ENCODE measurements at places on chromosomes 7 and 10. TPM values are rescaled to one million over a fixed set of nuclear protein-coding genes. Genes with fewer than 3 reads are reported as not detected.

Gene MRLN
- total RNA-seq: not detected

Gene OR9A2
- not detected for total RNA-seq

Gene MMP21
- not detected for total RNA-seq

Gene SPDYE11
- total RNA-seq: not detected

Gene BTBD16
- total RNA-seq: not detected

Gene ZNF727
- total RNA-seq: 4.6 TPM

Gene SFTPD
- 1.8 TPM for total RNA-seq

Gene CNPY1
- not detected for total RNA-seq

Gene TBX20
- not detected for total RNA-seq

Gene AKR1C2
- total RNA-seq: 9.9 TPM

Gene HTR7
- total RNA-seq: 0.33 TPM

Gene WDFY4
- 7.3 TPM for total RNA-seq

Gene SFRP5
- total RNA-seq: 37.9 TPM

Gene PNPLA8
- 48.7 TPM for total RNA-seq

Gene OR2A7
- not detected for total RNA-seq

Gene LIPN
- total RNA-seq: not detected

Gene SHLD2
- 17.0 TPM for total RNA-seq

Gene TUBAL3
- total RNA-seq: 0.66 TPM

Gene NUTM2E
- total RNA-seq: not detected

Gene PKD1L1
- total RNA-seq: 1.7 TPM

Gene DPYSL4
- 1.4 TPM for total RNA-seq

Gene TRPV5
- total RNA-seq: not detected

Gene SLC13A1
- total RNA-seq: not detected

Gene OPN4
- total RNA-seq: not detected

Gene GNAT3
- total RNA-seq: not detected

Gene TAF6
- 92.1 TPM for total RNA-seq

Gene CHAT
- not detected for total RNA-seq

Gene ANKRD2
- total RNA-seq: 1.6 TPM

Gene CD36
- total RNA-seq: 61.0 TPM

Gene HOXA7
- 0.33 TPM for total RNA-seq

Gene CYP3A7
- 0.26 TPM for total RNA-seq

Gene NSMCE4A
- 80.6 TPM for total RNA-seq

Gene CPA2
- total RNA-seq: not detected

Gene GBX1
- not detected for total RNA-seq

Gene SPDYE8
- not detected for total RNA-seq

Gene PRXL2A
- 26.6 TPM for total RNA-seq

Gene PLXDC2
- 28.7 TPM for total RNA-seq

Gene KLLN
- total RNA-seq: not detected

Gene MOGAT3
- not detected for total RNA-seq

Gene CC2D2B
- 1.6 TPM for total RNA-seq

Gene DGKI
- 0.66 TPM for total RNA-seq

Gene MTG1
- total RNA-seq: 12.6 TPM

Gene NUPR2
- not detected for total RNA-seq

Gene LIPJ
- 0.19 TPM for total RNA-seq
